Purkinje cell (primary cell): ENCODE measurements at places on chromosomes 1 and 21. TPM values are rescaled to one million over a fixed set of nuclear protein-coding genes. Genes with fewer than 3 reads are reported as not detected.

The CRNN gene
- not detected in 2 replicates for polyA plus RNA-seq

The FCGR2B gene
- not detected in 2 replicates for polyA plus RNA-seq

The PLA2G2C gene
- polyA plus RNA-seq: not detected in 2 replicates

The KRTAP7-1 gene
- not detected in 2 replicates for polyA plus RNA-seq

The C1orf115 gene
- polyA plus RNA-seq: 7.4 and 9.8 TPM in 2 replicates

The RGS1 gene
- not detected in 2 replicates for polyA plus RNA-seq

The NCAM2 gene
- 112 and 116 TPM in 2 replicates for polyA plus RNA-seq

The OR2T5 gene
- polyA plus RNA-seq: not detected in 2 replicates

The ATP6V1G3 gene
- polyA plus RNA-seq: not detected in 2 replicates

The CBS gene
- polyA plus RNA-seq: 1.8 and 2.6 TPM in 2 replicates

The DEPDC1 gene
- not detected in 2 replicates for polyA plus RNA-seq

The CFAP74 gene
- 1.2 TPM in 1 of 2 replicates, not detected in the other for polyA plus RNA-seq

The PLA2G4A gene
- 0.48 TPM in 1 of 2 replicates, not detected in the other for polyA plus RNA-seq

The ETNK2 gene
- not detected in 2 replicates for polyA plus RNA-seq

The LCE4A gene
- polyA plus RNA-seq: not detected in 2 replicates

The CYYR1 gene
- 0.27 and 0.59 TPM in 2 replicates for polyA plus RNA-seq

The RNU5D-1 gene
- polyA plus RNA-seq: not detected in 2 replicates

The IKBKE gene
- polyA plus RNA-seq: 1.6 and 4.5 TPM in 2 replicates

The ZNF670 gene
- 1.9 and 5.2 TPM in 2 replicates for polyA plus RNA-seq

The OR2W3 gene
- not detected in 2 replicates for polyA plus RNA-seq

The SLFNL1 gene
- 0.26 TPM in 1 of 2 replicates, not detected in the other for polyA plus RNA-seq

The NBPF3 gene
- 0.35 and 0.75 TPM in 2 replicates for polyA plus RNA-seq

The UBXN10 gene
- 0.27 and 1.3 TPM in 2 replicates for polyA plus RNA-seq

The NLRP3 gene
- polyA plus RNA-seq: 6.0 and 12.5 TPM in 2 replicates

The TLR5 gene
- polyA plus RNA-seq: 2.9 TPM in 1 of 2 replicates, not detected in the other

The ADGRL4 gene
- 0.76 and 3.2 TPM in 2 replicates for polyA plus RNA-seq

The IVL gene
- not detected in 2 replicates for polyA plus RNA-seq

The FCRL3 gene
- not detected in 2 replicates for polyA plus RNA-seq

The IFFO2 gene
- 0.50 and 0.84 TPM in 2 replicates for polyA plus RNA-seq

The CLCA1 gene
- not detected in 2 replicates for polyA plus RNA-seq

The CD5L gene
- polyA plus RNA-seq: not detected in 2 replicates

The NVL gene
- 14.9 and 16.4 TPM in 2 replicates for polyA plus RNA-seq

The RGS8 gene
- 253 and 310 TPM in 2 replicates for polyA plus RNA-seq

The HAO2 gene
- polyA plus RNA-seq: not detected in 2 replicates

The F11R gene
- 0.10 TPM in 1 of 2 replicates, not detected in the other for polyA plus RNA-seq
